ENCODE measurements at places on chromosomes 4 and X.

DNA sequence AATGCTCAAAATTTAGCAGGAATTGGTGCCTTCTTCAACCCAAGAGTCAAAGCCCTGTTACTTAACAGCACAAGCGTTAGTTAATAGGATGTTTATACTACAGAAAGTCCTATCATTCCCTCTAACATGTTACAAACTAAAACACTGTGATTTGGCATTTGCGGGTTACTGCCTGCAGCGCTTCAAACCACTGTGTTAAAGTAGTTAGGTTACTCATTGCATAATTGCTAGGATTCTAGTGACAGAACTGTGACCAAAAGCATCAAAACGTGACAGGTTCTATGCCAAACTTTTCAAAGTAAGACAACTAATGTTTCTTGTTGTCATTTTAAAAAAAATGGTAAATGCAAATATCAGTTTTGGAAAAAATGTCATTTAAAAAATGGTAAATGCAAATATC lies 442.8 kb upstream of the ZFP42 start:
- DNase-seq, result no peak

GRCh38 chr4:38456096-38456495 lies 207.9 kb upstream of the KLF3 start:
- DNase-seq, result no peak

- DNase-seq, result no peak
Measured at GRCh38 chrX:118503260-118504041, 7.8 kb downstream of the DOCK11 start.

DNA sequence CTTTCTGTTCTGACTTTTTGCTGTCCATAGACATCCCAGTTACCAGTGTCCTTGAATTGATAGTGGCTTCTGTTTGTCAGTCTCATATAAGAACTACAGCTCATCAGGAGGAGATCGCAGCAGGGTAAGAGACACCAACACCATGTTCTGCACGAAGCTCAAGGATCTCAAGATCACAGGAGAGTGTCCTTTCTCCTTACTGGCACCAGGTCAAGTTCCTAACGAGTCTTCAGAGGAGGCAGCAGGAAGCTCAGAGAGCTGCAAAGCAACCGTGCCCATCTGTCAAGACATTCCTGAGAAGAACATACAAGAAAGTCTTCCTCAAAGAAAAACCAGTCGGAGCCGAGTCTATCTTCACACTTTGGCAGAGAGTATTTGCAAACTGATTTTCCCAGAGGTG lies 30.1 kb downstream of the GUCY1A1 start:
- no peak for DNase-seq

GRCh38 chr4:155552180-155552579 lies 114.5 kb upstream of the GUCY1A1 start:
- no peak for DNase-seq

- peak; percentile 13 for DNase-seq
Measured at GRCh38 chr4:141350122-141350905, 129.6 kb downstream of the ZNF330 start.

GRCh38 chrX:41085878-41086626 lies 807 bp downstream of the USP9X start:
- DNase-seq, result no peak

GRCh38 chr4:120709991-120710390 lies 212.5 kb downstream of the PRDM5 start:
- no peak for DNase-seq

GRCh38 chrX:121161501-121161933 lies 114.1 kb downstream of the GLUD2 start:
- DNase-seq, result no peak

- DNase-seq, result no peak
Measured at GRCh38 chr4:148849581-148849980, 407.4 kb upstream of the NR3C2 start.

- no peak for DNase-seq
Measured at GRCh38 chr4:171920901-171921300, 107.7 kb downstream of the GALNTL6 start.

DNA sequence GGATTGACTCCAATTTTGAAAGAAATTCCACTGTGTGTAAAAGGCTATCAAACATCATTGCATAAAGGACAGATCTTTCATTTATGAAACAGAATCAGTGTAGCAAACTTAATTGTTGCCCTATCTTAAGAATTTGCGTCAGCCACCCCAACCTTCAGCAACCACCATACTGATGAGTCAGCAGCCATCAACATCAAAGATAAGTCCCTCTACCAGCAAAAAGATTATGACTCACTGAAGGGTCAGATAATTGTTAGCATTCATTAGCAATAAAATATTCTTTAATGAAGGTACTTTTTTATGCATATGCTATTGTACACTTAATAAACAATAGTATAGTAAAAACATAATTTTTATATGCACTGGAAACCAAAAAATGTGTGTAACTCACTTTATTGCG lies 15.8 kb upstream of the GRSF1 start:
- no peak for DNase-seq

DNA sequence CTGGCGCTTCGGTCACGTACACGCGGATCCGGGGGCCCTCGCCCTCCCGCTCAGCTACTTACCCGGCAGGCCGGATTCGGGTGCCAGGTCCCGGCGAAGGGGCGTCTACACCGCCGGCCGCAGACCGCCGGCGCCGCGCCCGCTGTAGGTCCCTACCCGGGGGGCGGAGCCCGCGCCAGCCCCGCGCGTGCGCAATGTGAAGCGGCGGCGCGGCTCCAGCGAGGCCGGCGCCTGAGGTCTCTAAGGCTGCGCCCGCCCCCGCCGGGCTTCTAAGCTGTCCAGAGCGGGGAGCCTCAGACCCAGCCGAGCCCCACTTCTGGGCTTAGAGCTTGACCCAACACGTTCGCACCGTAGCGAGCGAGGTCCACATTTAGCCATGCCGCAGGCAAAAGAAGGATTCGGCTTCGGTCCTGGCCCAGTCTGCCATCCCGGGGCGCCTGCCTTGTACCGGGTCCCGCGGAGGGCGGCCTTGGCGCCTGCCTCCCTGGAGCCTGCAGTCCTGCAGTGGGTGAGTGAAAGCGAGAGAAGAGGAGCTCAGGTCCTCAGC lies at the start of gene ZNF518B:
Gene ZNF518B, minus strand, starts transcription at position 172 of the 547 bp plus-strand sequence. CDS start 11,098 bp downstream, outside the sequence.
- no peak for DNase-seq

DNA sequence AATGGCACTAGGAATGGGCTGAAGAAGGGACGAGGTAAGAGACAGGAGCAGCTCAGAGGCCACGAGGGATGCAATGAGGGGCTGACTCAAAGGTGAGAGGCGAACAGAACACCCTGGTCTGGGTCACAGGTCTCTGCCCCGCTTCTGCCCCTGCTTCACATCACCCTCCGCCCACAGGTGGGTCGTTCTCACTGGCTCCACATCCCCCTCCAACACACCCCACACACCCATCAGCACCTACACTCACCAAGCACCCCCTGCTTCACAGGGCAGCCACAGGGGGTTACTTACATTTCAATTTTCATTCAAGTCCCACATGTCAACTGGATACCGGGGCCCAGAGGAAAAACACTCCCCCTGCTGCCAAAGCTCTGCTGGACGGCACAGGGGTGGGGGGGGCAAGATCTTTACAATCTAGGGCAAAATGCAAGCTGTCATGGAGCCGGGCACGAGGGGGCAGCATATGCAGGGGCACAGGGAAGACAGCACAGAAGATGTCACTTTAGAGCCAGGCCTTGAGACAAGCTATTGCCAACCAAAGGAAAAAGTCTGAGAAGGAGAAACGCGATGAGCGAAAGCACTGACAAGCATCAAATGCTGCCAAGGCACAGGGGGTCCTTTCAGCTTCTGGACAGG lies 94.0 kb downstream of the AFAP1 start:
- no peak for DNase-seq

GRCh38 chrX:75076429-75076828 lies 79.7 kb downstream of the ABCB7 start:
- no peak for DNase-seq

GRCh38 chr4:189162073-189162789 lies 778.4 kb upstream of the FRG1 start:
- no peak for DNase-seq

- DNase-seq, result no peak
Measured at GRCh38 chr4:108465886-108466500, 154.4 kb upstream of the RPL34 start.

DNA sequence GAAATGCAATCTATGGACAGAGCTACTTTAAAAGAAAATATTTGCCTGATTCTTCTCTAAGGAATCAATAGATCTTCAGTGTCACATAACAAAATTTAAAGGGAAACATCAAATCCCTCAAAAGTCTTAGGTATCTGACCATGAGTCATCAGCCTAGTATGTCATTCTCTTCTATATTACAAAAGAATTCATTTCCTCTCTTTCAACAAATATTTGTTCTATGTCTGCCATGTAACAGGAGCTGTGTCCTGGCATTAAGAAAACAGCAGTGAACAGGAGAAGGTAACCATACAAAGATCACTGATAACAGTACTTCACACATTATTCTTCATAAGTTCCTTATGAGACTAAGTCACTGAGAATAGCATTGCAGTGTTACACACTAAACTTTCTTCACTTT lies 243.6 kb upstream of the DKK2 start:
- no peak for DNase-seq

DNA sequence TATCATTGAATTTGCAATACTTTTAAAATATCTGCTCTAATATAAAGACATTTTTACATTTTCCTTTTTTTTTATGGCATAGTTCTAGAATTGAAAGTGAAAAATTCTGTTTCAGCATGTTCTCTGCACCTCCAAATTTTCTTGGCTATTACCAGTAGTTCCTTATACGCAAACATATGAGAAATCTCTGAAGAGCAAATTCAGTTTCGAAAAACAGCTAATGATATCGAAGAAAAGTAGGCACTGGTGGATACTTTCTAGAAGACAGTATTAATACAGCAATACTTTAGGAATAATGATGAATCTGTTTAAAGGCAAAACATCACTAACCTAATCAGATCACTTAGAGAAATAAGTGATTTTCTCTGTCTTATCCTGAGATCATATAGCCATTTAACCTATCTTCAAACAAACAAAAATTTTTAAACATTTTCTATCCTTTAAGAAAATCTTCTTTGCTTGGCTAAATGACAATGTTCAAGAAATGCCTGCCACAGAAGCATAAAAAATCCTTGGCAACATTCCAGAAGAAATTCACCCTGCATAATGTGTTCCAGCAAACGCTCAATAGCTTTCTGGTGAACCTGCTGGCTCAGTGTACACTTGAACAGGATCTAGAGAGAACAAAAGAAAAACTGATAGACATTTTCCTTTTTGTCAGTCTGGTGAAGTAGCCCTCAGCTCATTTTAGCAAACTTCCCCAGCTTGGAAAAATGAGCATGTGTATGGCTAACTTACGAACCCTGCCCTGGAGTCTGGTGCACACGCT lies 51.2 kb upstream of the KLF3 start:
- no peak for DNase-seq

DNA sequence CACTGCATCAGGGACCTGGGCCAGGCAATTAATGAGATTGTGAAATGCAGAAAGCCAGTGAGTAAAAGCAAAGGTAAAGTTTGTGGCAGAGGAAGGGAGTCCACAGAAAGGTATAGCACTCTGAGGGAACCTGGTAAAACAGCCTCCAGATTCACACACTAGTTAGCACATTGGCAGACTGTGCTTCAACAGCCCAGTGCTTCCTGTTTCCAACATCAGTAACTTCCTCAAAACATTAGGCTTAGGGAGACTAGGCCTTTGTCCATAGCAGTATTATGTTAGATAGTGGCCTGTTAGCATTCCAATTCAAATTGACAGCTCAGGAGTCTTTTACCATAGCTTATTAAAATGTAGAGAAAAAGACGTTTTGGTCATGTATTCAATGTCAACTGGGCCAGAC lies 582.6 kb upstream of the ACTRT1 start:
- no peak for DNase-seq

DNA sequence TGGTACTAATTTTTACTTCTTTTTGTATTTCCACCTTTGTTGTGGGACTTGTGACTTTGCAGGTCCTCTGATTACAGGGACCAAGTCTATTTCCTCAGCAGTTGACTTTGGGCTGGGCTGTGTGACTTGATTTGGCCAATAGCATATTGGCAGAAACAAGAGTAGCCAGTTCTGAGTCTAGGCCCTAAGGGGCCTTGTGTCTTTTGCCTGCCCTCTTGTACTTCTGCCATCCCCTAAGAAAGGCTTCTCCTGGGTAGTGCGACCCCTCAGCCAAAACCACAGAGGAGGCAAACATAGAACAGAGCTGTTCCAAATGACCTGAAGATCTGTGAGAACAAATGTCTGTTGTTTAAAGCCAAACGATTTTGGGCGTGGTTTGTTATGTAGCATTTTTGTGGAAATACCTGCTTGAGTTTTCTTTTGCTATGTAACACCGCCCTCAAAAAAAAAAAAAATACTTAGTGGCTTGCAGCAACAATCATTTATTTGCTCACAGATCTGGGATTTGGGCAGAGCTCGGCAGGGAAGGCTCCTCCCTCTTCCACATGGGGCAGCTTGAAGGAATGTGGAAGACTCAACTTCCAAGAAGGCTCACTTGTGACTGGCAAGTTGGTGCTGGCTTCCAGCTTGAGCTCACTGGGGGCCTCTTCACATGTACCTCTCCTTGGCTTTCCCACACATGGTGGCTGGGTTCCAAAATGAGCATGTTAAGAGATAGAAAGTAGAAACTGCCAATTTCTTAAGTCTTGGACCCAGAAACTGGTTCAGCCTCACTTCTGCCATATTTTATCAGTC lies 423.0 kb upstream of the CNKSR2 start:
- DNase-seq, result no peak

DNA sequence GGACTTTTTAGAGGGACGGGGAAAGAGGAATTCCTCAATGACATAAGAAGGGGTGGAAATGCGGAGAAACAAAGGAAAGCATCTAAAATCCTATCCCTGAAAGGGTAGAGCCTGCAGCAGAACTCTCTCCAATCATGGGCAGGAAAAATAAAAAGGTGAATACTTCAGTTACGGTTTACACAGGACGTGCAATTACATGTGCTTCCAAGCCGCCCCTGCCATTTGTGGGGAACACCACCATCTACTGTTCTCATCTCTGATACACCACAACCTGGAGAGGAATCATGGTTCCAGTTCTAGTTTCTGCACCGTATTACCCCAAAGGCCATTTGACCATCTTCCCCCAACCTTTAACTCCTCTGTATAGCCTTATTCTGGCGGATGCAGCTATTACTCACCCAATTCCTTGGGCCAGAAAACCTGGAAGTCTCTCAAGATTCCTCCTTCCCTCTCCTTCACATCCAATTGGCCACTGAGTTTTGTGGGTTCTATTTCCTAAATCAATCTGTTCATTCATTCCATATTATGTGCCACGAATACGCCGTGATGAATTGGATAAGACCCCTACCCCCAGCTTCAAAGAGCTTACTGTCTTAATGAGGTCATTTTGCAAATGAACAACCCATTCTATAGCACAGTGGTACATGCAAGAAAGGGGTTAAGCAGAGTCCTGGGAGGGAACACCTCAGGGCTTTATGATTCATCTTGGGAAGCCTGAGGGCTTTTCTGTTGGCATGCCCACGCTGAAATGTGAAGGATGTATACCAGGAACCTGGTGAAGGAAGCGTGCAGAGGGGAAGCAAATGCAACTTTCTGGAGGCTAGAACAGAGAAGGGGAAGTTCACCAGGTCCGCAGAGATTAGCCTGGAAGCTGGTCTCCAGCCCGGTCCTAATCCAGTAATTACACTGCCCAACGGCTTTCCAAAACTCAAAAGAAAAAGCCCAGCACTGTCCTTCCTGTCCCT lies 1.4 kb upstream of the MSL3 start:
- no peak for DNase-seq
